ENCODE measurements at places on chromosomes 7 and 10. TPM values are rescaled to one million over a fixed set of nuclear protein-coding genes. Genes with fewer than 3 reads are reported as not detected.

LRRN3 gene
- total RNA-seq = 2.4 TPM

HOXA6 gene
- total RNA-seq = 5.0 TPM

ANK3 gene
- 58.0 TPM for total RNA-seq

ECD gene
- 35.4 TPM for total RNA-seq

NKX1-2 gene
- not detected for total RNA-seq

CALML5 gene
- not detected for total RNA-seq

NPY4R gene
- under 0.01 TPM for total RNA-seq

GNGT1 gene
- total RNA-seq = not detected

RAB19 gene
- total RNA-seq = not detected

RRP12 gene
- total RNA-seq = 15.0 TPM

SLC13A1 gene
- total RNA-seq = not detected

SLC35B4 gene
- total RNA-seq = 18.3 TPM

ASZ1 gene
- not detected for total RNA-seq
